ENCODE measurements at places on chromosomes 12 and 14.

- no peak overlapping the region for H3K27ac ChIP-seq
- H3K27me3 ChIP-seq = no peaks in the 10 kb centered on the region
- no peaks in the 10 kb centered on the region for H3K4me1 ChIP-seq
- H3K4me3 ChIP-seq = no peak overlapping the region
Measured at GRCh38 chr14:47439953-47440352, 235.5 kb downstream of the MDGA2 start.

- no peak overlapping the region for H3K4me3 ChIP-seq
- H3K4me1 ChIP-seq = no peaks in the 10 kb centered on the region
- DNase-seq = no peak
- H3K36me3 ChIP-seq = no peaks in the 10 kb centered on the region
- no peak overlapping the region for H3K27ac ChIP-seq
Measured at GRCh38 chr12:59500915-59501314, 94.9 kb upstream of the SLC16A7 start.

DNA sequence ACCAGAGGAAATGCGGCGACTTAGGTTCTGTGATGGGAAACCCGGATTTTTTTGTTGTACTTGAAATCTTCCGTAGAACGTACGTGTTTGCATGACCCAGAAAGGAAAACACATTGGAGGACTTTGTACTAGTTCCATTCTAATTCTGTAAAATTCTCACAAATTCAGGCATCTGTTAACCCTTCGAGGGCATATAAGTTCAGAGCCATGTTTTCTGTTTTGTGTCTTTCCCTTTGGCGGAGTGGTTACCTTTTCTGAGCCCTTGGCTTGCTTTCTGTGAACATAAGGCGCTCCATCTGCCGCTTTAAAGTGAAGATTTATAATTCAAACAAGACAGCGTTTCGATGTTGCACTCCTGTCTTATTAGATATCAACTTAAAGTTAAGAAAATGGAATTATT is 34.2 kb downstream of the BICD1 start:
- no peak for DNase-seq
- no peaks in the 10 kb centered on the region for H3K36me3 ChIP-seq
- H3K4me3 ChIP-seq = no peak overlapping the region

- no peaks in the 10 kb centered on the region for H3K27me3 ChIP-seq
- H3K36me3 ChIP-seq = peaks cover 8% of the 10 kb centered on the region
- H3K27ac ChIP-seq = no peak overlapping the region
- peaks cover 14% of the 10 kb centered on the region for H3K4me1 ChIP-seq
- no peak overlapping the region for H3K4me3 ChIP-seq
Measured at GRCh38 chr12:124397399-124397679, 102.4 kb downstream of the RFLNA start.

- peaks cover 27% of the 10 kb centered on the region for H3K36me3 ChIP-seq
- peaks cover 12% of the 10 kb centered on the region for H3K4me1 ChIP-seq
- peak; percentile 32 for DNase-seq
- H3K27ac ChIP-seq = no peak overlapping the region
Measured at GRCh38 chr12:131929581-131930456, 743 bp downstream of the PUS1 start.

Measured in thyroid gland (tissue), 4 donors.